ENCODE measurements at places on chromosomes 16 and 17.

- DNase-seq: no peak
Observed at GRCh38 chr16:57593021-57593420, 35.4 kb upstream of the ADGRG1 start.

GRCh38 chr16:4443271-4443670, 17.6 kb downstream of the DNAJA3 start:
- no peak for DNase-seq

- DNase-seq: no peak
Observed at GRCh38 chr17:79684132-79684985, 46.4 kb upstream of the ENPP7 start.

GRCh38 chr16:3020604-3021448, 658 bp downstream of the TNFRSF12A start:
- peak; percentile 50 for DNase-seq

DNA sequence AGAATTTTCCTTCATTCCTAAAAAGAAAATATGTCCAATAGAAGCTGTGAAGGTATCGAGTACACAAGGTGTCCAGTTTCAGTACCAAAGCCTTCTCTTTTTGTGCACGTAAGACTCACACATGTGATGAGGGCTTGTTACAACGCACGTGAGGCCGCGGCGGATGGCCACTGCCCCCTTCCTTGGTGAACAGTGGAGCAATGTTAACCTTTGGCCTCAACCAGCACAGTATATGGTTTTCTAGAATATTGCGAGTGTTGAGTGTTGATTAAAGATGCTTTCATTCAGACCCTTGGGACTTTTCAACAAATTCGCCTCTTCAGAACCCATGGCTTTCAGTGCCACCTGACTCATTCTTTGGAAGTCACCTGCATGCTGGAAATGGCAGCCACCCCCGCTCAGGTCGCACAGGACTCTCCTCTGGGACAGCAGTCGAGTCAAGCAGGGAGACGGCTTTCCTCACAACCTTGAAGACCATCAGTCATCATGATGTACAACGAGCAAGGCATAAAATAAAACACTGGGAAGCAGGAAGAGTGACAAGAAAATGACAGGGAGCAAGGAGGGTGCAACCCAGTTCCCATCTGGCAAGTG, 14.5 kb downstream of the MAP1LC3B start:
- no peak for DNase-seq

DNA sequence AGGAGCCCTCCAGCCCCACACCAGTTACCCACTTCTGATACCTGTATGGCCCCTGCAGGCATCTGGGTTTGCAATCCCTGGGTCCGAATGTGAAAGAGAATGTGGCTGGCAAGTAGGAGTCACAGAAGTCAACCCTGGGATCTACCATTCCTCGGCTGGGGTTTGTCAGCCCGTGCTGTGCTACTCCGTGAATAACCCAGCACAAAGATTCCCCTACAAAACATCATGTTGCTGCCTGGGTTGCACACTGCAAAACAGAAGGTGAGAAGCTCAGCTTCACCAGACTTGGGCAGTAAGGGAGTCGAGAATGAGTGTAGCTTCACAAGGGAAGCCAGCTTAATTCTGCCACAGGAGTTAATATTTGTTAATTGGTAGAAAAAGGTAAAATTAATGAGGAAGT, 137.1 kb downstream of the ZFHX3 start:
- no peak for DNase-seq

GRCh38 chr17:79042421-79043190, 18.6 kb downstream of the C1QTNF1 start:
- DNase-seq: peak; percentile 56

DNA sequence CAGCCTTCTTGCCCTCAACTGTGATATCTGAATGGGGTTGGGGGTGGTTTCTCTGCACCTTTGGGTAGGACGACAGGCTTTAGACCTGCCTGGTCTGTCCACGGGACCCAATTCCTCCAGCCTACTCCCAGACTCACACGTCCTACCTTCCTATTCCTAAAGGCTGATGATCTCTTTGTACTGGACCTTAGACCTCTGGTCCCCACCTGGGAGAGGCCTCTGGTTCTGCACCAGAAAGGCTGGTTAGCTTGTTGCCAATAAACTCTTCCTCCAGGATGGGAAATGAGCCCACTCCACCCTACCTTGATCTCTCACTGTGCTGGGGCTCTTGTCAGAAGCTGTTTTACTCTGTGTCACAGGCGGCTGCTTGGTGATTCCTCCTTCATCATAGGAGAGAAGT, 14.4 kb downstream of the FBF1 start:
- DNase-seq: no peak

DNA sequence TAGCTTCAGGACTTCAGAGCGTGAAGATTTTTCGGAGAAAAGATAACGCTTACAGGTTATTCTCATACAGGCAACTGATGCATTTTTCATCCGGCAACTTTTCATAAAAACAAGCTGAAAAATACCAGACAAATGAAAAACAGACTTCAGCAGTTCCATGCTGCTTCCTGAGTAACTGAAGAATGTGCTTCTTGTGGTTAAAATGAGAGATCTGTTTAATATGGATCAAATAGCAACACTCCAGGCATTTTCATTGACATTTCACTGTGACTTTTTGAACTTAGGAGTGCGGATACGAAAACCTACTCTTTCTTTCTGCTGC, 705 bp upstream of the PITPNC1 start:
- DNase-seq: no peak

GRCh38 chr16:34803683-34804416, 1344.4 kb downstream of the TP53TG3F start:
- DNase-seq: no peak

DNA sequence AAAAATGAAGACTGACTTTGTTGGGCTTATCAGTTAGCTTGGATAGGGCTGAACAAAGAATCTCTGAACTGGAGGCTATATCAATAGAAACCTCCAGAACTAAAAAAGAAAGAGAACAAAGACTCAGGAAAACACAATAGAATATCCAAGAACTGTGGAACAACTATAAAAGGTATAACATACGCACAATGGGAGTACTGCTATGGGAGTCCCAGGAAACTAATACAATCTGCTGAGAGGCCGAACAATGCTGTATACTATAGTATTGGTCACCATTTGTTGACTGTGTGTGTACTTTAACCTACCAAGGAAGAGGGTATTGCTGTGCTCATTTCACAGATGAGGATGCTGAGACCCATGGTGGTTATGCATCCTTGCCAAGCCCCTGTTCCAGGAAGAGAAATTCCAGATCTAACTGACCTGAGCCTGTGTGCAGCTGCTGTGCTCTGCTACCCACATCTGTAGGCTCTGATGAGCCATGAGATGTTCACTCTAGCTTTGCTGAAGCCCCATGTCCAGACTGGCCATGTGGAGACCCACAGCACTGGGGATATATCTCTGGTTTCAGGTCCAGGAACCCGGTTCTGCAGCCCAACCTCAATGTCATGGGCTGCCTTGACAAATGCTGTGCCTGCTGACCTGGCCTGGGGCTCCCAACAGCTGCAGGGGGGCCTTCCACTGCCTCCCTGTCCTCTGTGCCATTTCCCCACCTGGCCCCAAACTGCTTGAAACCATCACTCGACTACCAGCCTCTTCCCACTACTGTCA, 254.3 kb upstream of the TNRC6C start:
- DNase-seq: no peak

DNA sequence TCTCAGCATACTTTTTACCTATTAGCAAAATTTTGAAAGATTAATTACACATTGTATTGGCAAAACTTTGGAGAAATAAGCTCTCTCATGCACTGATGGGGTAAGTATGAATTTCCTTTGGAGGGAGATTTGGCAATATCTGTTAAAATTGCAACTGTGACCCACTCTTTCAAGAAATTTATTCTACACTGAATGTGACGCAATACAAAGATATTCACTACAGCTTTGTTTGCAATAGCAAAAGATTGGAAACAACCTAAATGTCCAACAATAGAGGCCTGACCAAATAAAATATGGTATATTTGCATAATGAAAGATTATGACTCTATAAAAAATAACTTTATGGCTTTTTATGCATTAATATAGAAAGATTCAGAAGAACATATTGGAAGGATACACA, 363.5 kb downstream of the GRIN2A start:
- DNase-seq: no peak

- DNase-seq: no peak
Observed at GRCh38 chr17:3740611-3741073, 16.9 kb downstream of the HASPIN start.

- DNase-seq: no peak
Observed at GRCh38 chr16:53692146-53692545, 11.5 kb downstream of the RPGRIP1L start.

DNA sequence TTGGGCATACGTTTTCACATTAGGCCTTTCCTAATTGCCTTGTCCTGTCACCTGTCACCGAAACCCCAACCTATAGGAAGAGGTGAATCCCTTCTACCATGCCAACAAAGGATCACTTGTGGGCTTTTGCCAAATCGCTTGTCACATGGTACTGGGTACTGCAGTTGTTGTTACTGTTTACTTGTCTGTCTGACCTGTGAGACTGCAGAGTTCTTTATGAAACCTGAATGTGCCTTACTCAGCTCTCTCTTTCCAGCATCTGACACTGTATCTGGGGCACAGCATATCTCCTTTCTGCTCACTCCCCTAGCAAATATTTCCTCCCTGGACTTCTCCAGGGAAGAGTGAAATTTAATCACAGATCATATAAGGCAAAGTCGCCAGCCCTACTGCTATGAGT, 1272.4 kb downstream of the CDH8 start:
- no peak for DNase-seq

GRCh38 chr17:6894206-6894528, 62.6 kb upstream of the TEKT1 start:
- DNase-seq: no peak

DNA sequence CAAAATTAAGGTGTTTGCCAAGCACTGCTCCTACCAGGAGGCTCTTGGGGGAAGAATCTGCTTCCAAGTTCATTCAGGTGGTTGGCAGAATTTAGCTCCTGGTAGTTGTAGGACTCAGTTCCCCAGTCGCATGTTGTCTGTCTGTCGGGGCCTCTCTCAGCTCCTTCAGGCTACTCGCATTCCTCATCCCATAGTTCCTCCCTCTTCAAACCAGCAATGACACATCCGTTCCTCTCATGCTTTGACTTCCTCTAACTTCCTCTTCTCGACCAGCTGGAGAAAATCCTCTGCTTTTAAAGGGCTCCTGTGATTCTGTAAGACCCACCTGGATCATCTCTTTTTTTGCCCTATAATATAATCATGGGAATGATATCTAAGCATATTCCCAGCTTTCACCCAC, 108.1 kb downstream of the PMP22 start:
- DNase-seq: no peak

- DNase-seq: no peak
Observed at GRCh38 chr17:79790805-79791734, 5.8 kb downstream of the CBX8 start.

DNA sequence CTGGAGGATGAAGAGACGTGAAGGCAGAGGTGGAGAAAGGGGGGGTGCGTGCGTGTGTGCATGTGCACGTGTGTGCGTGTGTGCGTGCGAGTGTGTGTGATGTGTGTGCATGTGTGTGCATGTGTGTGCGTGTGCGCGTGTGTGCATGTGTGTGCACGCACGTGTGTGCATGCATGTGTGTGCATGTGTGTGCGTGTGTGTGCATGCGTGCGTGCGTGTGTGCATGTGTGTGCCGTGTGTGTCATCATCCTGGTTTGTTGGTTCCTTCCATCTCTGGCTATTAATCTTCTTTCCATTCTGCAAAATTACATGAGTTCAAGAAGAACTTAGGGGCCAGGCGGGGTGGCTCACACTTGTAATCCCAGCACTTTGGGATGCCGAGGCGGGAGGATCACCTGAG, 17.0 kb upstream of the RPL38 start:
- DNase-seq: no peak

GRCh38 chr16:19753815-19754643, 36.0 kb downstream of the IQCK start:
- DNase-seq: no peak

GRCh38 chr17:4331614-4332013, 34.9 kb downstream of the UBE2G1 start:
- DNase-seq: no peak
